Hippocampal formation (tissue), 2 donors: ENCODE measurements at places on chromosomes 3 and 15.

DNA sequence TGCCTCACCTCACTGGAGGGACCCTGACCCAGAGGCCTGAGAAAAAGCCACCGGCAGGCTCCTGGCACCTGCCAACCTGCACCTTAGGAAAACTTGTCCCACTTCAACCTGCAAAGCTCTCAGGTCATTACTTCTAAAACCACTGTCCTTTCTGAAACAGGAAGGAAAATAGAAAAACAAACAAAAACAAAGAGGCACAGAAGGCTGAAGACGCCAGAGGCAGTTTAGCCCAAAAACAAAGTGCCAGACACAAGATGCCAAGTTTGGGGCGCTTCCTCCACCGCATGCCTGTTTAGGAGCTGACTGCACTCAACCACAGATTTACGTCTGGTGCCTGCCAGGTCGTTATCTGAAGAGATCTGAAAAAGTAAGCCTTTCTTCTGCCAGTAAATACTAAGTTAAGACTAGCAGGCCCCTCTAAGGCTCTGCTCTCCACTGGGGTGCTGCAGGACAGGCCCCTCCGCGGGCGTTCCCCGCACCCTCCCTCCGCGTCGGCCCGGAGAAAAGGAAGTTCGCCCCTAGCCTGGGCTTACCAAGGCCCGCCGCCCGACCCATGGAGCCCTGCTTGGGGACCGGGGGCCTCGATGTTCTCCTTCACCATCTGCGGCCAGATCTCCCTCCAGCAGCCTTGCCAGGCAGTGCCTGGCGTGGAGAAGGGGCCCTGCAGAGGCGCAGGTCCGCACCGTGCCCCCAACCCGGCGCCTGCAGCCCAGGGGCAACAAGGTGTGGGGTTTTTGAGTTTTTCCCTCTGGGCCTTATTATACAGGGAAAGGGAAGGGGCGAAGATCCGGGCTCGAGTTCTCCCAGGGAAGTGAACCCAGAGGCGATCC lies 1.3 kb downstream of the GOLGA8A start:
- no peak for DNase-seq

GRCh38 chr15:39432912-39433348 lies 147.9 kb upstream of the THBS1 start:
- no peak for DNase-seq

- DNase-seq: no peak
Measured at GRCh38 chr3:180329187-180329586, 272.8 kb upstream of the TTC14 start.

DNA sequence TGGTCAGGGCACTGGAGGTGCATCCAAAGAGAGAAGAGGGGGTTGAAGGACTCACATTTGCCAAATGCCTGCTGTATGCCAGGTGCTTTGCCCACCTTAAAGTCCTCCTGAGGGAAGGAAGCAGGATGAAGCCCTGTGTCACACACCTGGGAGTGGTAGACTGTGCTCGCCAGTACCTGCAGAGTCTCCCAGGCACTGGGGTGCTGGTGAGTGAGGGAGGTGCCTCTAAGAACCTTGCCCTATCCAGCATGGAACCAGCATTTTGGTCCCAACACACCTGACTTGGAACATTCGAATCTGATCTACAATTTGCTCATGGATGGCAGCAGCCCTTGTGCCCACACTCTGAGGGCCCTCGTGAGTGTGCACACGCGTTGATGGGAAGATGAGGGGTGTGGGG lies 76.7 kb downstream of the SEC22A start:
- DNase-seq: no peak

- no peak for DNase-seq
Measured at GRCh38 chr15:34280193-34280592, 55.4 kb downstream of the EMC4 start.

- DNase-seq: no peak
Measured at GRCh38 chr15:58931987-58932588, 1.4 kb downstream of the SLTM start.

DNA sequence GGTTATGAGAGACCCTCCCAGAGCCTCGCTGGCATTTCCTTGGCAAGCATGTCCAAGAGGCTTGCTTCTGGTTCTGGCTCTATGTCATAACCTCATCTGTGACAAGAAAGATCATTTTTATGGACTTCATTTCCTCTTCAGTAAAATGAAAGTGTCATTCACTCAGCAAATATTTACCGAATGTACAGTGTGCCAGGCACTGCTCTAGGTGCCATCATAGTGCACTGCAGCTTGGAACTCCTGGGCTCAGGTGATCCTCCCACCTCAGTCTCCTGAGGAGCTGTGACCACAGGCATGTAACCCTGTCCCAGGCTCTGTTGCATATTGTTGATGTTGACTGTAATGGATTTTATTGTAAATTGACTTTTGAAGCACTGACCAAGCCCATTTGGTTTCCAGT lies 18.7 kb upstream of the ITPKA start:
- no peak for DNase-seq

DNA sequence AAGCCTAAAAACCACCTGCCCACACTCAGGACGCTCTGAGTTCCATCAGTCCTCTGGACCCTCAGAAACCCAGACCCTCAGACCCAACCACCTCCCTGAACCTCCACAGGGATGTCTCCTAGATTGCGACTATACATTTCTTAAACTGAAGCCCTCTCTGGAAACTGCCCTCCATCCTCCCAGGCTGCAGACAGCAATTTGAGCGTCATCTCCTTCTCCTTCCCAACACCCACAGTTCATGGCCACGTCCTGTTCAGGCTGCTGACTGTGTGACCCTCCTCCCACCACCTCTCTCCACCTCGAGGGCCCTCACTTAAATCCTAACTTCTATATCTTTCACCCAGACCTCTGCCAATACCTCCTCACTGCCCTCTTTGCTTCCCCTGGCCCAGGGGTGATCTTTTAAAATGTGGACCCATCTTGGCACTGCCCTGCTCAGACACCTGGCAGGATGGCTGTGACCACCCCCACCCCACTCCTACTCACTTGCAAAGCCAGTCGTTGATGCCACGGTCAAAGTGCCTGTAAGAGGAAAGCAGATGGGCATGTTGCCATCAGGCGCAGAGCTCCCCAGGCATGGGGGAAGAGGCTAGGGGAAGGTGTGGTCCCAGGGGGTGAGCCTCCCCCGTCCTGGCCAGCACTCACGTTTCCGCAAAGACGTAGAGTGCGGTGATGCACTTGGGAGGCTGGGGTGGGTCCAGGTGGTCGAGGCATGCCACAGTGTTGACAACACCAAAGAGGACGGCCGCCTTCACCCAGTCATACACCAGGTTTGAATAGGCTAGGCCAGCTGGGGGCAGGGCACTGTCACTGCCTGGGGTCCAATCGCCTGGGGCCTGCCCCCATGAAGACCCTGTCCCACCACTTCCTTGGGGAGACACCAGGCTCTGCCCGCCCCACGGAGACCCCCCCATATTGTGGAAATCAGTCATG lies 6.0 kb downstream of the HHATL start:
- DNase-seq: no peak

GRCh38 chr3:26625187-26625586 lies 2.6 kb downstream of the LRRC3B start:
- DNase-seq: no peak

GRCh38 chr3:149245738-149246451 lies 24.3 kb upstream of the CP start:
- no peak for DNase-seq
